ENCODE measurements at places on chromosomes 16 and 17. TPM values are rescaled to one million over a fixed set of nuclear protein-coding genes. Genes with fewer than 3 reads are reported as not detected.
A peak's percentile ranks its signal among the peaks of the same experiment; 100 is the strongest.

DNA sequence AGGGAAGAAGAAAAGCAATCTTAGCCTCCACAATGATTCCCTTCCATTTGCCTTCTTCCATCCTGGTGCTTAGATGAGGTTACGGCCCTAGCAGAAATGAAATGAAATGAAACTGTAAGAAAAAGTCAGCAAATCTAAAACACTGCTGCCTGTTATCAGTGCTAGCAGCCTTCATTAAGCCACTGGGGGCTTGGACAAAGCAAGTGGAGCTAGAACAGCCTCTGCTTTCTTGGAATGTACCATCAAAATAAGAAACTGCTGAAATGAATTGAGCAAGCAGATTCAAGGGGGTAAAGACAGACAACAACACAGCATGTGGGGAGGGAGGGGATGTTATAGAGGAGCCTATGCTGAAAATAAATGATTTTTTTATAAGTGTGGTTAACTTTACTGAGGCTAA lies 5.1 kb downstream of the ANKFN1 start:
- DNase-seq: no peak

- DNase-seq: peak; percentile 56
Observed at GRCh38 chr17:34703533-34703932, 124.2 kb downstream of the TMEM132E start.

RHBDL1 gene
- 1.5 TPM for total RNA-seq

CCL4L2 gene
- not detected for total RNA-seq

DNA sequence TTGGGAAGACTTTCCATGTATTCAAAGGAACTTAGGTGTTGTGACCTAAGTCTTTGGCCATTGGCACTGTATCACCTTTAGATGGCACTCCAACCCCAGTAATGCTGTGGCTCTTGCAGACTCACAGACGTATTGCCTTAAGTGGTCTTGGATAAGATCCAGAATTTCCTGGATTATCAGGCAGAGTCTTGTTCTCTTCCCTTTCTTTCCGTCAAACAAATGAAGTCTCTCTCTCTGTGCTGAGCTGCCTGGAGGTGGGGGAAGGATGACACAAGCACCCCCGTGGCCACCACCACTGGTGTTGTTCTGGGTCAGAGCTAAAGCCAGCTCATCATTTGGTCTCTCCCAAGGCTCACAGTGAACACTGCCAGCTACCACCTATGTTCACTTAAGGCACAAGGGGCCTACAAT lies 789.9 kb upstream of the KIF2B start:
- no peak for DNase-seq

DNA sequence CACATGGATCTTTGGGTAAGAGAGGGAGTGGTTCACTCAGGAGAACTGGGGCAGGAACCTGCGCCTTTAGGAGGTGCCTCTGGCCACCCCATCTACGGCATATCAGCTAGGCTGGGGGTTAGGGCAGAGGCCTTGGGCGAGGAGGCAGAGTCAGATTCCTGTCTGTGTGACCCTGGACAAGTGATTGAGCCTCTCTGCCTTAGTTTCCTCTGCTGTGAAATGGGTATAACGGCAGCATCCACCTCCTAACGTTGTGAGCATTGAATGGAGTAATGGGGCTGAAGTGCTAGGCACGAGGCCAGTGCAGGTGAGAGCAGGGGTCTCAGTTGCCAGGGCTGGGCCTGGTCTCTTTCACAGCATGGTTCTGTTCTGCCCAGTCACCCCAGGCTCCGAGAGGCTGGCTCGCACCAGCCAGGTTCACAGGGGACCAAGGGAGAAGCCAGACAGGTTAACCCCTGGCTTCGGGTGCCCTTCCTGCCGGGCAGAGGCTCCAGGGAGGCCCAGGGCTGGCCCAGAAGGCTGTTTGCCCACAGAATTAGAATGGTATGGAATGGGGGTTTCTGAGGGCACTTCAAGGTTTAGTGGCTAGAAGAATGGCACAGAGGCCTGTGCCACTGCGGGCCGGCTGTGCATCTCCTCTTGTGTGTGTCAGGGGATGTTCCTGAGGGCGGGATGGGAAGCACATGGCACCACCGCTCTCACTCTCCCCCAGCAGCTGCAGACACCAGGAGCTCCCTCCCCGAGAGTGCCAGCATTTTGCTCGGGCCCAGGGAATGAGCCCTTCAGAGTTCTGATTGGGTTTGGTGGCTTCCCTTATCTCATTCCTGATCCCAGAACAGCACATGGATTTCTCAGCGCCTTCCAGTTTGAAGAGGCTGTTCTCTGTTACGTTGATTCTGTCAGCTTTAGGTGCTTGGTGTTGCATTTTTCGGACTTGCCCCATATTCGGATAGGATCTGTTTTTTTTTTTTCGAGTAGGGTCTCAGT lies 23.8 kb downstream of the UNC13D start:
- DNase-seq: no peak

GRCh38 chr16:57260294-57260929 lies 15.4 kb downstream of the ARL2BP start:
- DNase-seq: no peak

Data from activated CD4-positive, alpha-beta T cell treated with anti-CD3 and anti-CD28 coated beads, Interleukin-2, amount 10 ng/mL, durations not matched to agents 7 days and 5 days (primary cell).